ENCODE measurements at places on chromosomes 5 and 9. TPM values are rescaled to one million over a fixed set of nuclear protein-coding genes. Genes with fewer than 3 reads are reported as not detected.

DNA sequence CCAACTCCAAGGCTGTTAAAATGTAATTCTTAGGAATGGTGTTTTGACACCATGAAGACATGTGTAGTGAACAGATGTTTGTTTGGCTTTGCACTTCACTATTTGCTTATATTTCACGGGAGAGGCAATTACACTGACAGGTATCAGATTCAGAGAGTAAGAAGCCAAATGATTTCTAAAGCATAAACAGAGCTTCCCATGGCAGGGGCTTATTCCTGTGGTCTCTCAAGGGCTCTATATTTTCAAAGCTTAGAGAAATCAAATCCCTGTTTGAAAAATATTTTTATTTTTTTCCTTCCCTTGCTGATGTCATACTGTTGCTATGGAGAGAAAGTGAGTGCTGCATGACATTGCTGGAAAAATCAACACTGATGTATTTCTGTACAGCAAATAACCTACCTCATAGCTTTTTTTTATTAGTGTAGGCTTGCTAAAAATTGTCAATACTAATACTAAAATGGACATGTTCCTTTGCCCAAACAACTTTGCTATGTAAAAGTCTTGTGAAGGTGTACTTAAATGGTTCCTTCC, 161.4 kb downstream of the GIN1 start:
- H3K36me3 ChIP-seq, result no peaks in the 10 kb centered on the region
- H3K4me3 ChIP-seq, result no peak overlapping the region

The CXCL14 gene
- 41.8 TPM for total RNA-seq

DNA sequence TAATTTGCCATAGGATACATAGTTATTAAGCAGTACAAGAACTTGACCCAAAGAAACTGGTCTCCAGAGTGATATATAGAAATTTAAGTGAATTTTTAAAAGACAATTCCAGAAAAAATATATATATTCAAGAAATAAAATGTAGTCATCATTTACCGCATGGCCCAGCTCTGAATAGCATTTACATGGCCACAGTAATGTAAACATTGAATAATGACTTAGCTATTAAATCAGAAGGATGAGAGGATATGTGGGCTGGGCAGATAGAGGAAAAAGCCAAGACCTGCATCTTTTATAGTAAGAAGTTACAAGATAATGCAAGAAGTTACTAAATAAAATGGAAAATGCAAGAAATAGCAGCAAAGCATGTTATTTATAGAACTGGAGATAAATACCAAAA, 405.2 kb upstream of the WWC1 start:
- H3K4me1 ChIP-seq, result no peaks in the 10 kb centered on the region
- no peaks in the 10 kb centered on the region for H3K36me3 ChIP-seq
- H3K4me3 ChIP-seq, result no peak overlapping the region
- DNase-seq, result no peak
- H3K27ac ChIP-seq, result no peak overlapping the region
- no peaks in the 10 kb centered on the region for H3K27me3 ChIP-seq

DNA sequence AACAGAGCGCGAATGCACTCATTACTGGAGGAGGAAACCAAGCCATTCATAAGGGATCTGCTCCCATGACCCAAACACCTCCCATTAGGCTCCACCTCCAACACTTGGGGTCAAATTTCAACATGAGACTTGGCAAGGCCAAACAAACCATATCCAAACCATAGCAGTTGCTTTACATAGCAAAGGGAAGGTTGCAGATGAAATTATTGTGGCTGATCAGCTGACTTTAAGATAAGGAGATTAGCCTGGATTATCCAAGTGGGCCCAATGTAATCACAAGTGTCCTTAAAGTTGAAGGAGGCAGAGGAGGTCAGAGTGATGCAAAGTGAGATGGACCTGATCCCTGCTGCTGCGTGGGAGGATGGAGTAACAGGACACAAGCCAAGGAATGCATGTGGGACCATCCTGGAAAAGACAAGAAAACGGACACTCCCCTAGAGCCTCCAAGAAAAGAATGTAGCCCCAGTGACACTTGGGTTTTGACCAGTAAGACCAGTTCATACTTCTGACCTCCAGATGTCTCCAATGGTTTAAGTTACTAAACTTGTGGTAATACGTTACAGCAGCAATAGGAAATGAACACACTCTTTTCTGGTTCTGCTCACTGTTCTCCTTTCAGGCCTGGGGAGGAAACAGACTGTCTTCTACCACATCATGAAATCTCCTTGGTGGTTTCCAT, 167.3 kb downstream of the GNAQ start:
- no peaks in the 10 kb centered on the region for H3K27me3 ChIP-seq
- no peak overlapping the region for H3K27ac ChIP-seq
- H3K36me3 ChIP-seq, result no peaks in the 10 kb centered on the region
- no peaks in the 10 kb centered on the region for H3K4me1 ChIP-seq
- no peak for DNase-seq

DNA sequence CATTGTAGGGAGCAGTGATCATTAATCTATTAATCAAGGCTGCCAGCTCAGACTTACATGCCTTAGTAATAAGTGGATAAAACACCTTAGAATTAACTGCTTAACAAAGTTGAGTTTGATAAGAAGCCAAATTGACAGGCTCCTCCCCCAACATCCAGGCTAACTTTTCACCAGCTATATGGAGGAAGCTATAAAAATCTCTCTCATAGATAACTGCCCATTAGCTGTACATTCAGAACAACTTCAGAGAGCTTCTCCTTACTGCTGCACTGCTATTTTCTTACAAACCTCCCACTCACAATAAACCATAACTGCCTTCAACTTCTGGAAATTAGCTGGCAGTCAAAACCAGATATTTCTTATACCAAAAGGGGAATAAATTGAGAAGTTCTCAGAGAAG, 364.1 kb downstream of the PRELID2 start:
- no peaks in the 10 kb centered on the region for H3K36me3 ChIP-seq
- DNase-seq, result no peak
- H3K4me3 ChIP-seq, result no peak overlapping the region
- H3K4me1 ChIP-seq, result no peaks in the 10 kb centered on the region

The QRFP gene
- total RNA-seq, result not detected

The CREBRF gene
- total RNA-seq, result 86.0 TPM

GRCh38 chr9:76808636-76809035, 44.4 kb downstream of the PCA3 start:
- no peaks in the 10 kb centered on the region for H3K36me3 ChIP-seq
- no peaks in the 10 kb centered on the region for H3K27me3 ChIP-seq
- H3K27ac ChIP-seq, result no peak overlapping the region
- H3K4me3 ChIP-seq, result no peak overlapping the region
- no peak for DNase-seq

DNA sequence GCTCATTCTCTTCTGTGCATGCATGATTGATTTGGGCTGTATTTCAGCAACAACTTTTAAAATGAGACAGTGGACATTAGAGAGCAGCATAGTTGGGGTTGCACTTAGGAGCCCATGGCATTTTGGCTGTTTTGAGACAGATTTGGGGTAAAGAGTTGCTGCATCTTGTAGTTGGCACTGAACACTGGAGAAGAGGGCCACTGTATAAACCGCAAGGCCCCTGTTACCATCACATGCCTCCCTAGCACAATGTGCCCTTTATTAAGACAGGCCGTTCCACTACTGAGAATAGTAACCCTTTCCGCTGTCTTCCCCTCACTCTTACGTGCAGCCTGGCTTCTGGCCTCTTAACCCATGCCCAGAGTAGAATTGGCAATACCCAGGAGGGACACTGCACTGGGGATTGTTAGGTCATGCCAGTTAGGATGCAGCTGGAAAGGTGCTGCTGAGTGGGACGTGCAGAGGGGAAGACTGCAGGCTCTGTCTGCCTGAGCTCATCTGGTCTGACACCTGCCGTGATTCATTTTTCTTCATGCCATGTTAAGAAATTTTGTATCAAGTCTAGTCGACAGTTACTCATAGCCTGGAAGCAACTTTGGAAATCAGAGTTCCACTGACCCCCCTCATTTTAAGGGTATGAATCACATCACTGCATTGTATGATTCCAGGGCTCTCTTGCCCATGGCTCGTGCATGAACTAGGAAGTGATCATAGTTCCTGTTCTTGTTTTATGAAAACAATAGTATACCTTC, 146.9 kb upstream of the DMRT1 start:
- no peaks in the 10 kb centered on the region for H3K36me3 ChIP-seq
- no peaks in the 10 kb centered on the region for H3K27me3 ChIP-seq
- no peak overlapping the region for H3K4me3 ChIP-seq

The SHC3 gene
- 0.40 TPM for total RNA-seq

Data from thyroid gland (tissue), 4 donors.